ENCODE measurements at places on chromosomes 2 and 18.

- no peak for DNase-seq
Measured at GRCh38 chr2:120628248-120628647, 107.4 kb upstream of the GLI2 start.

DNA sequence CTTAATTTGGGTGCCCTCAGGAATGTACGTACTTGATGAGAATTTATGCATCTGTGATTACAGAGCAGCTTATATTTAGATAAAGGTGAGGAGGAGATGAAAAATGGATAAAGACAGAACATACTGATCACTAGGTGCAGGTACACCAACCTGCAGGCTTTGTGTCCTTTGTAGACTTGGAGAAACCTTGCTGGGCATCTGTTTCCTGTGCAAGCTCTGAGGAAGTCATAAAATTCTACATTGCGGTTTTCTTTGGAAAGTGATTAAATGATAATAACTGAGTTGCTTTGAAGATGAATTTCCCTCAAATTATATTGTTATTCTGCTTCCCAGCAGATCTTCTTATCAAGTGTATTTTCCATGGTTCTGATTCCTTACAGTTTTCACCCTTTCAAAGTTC is 7.7 kb downstream of the RAB27B start:
- DNase-seq: no peak

DNA sequence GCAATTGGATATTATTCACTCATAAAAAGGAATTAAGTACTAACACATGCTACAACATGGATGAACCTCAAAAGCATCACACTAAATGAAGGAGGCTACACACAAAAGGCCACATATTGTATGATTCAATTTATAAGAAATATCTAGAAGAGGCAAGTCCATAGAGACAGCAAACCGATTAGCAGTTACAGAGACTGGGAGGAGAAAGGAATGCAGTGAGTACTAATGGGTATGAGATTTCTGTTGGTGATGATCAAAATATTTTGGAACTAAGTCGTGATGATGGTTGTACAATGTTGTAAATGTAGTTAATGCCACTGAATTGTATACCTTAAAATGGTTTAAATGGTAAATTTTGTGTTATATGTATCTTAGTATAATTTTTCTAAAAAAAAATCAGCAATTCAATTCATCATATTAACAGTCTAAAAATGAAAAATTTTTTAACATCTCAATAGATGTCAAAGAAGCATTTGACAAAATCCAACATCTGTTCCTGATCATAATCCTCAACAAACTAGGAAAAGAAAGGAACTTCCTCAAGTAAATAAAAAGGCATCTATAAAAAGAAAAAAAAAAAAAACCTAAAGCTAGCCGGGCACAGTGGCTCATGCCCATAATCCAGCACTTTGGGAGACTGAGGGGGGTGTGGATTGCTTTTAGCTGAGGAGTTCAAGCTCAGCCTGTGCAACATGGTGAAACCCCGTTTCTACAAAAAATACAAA is 98.1 kb downstream of the TGIF1 start:
- no peak for DNase-seq

DNA sequence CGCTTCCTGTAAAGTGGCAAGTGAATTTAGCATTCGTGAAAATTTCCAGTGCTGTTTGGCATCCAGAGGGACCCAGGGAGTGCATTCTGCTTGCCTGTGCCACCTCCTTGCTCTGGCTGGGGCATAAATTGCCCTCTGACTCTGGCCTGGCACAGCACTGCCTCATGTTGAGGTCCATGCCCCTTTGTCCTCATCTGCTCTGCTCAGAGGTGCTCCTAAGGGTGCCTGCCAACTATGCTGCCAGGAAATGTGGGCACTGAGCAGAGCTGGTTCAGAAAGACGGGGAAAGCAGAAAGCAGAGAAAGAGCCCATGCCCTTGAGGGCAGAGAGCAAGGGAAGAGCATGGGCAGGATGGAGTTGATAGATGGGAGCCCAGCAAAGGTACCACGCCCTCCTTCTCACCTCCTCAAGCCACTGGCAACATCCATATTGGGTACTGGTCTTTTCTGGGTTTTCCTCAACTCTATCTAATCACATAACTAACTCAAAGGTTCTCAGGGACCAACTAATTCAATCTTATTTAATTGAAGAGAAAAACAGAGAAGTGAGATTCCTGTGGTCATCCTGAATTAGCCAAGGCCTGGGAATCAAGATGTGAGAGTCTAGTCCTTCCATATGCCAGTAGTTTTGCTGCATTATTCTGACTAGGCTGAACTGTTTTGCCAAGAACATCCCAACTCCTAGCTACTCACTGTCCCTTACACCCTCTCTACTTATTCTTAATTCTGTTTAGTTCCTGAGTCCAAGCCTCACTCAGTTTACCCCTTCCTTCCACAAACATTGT is 441.5 kb upstream of the TNP1 start:
- DNase-seq: no peak

- no peak for DNase-seq
Measured at GRCh38 chr18:3485153-3486149, 35.5 kb downstream of the TGIF1 start.

- DNase-seq: no peak
Measured at GRCh38 chr2:152410165-152410597, 75.2 kb downstream of the FMNL2 start.
